ENCODE measurements at places on chromosomes 4 and X.

GRCh38 chrX:18377796-18378195 is 23.3 kb upstream of the SCML2 start:
- DNase-seq: peak; percentile 70

- DNase-seq: peak; percentile 41
Measured at GRCh38 chr4:124710911-124711310, 1.6 kb downstream of the ANKRD50 start.

GRCh38 chrX:43898406-43899035 is 16.3 kb upstream of the MAOB start:
- no peak for DNase-seq

DNA sequence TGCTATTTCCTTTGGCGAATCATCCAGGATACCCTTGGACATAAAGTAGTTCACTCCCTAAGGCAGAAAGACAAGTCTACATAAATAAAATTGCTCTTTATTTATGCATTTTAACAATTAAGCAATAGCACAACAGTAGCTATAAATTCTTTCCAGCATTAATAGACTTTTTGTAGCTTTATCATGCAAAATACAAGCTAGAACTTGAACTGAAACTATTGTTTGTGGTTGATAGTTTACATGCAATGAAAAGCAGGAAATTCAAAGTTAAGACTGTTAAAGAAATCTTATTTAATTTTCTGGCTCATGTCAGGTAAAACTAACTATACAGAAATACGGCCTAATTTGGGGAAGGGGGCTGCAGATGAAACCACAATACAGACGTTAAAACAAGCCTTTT is 42.3 kb downstream of the FBXO8 start:
- DNase-seq: no peak

GRCh38 chrX:46185923-46186810 is 359.1 kb downstream of the ZNF674 start:
- no peak for DNase-seq

DNA sequence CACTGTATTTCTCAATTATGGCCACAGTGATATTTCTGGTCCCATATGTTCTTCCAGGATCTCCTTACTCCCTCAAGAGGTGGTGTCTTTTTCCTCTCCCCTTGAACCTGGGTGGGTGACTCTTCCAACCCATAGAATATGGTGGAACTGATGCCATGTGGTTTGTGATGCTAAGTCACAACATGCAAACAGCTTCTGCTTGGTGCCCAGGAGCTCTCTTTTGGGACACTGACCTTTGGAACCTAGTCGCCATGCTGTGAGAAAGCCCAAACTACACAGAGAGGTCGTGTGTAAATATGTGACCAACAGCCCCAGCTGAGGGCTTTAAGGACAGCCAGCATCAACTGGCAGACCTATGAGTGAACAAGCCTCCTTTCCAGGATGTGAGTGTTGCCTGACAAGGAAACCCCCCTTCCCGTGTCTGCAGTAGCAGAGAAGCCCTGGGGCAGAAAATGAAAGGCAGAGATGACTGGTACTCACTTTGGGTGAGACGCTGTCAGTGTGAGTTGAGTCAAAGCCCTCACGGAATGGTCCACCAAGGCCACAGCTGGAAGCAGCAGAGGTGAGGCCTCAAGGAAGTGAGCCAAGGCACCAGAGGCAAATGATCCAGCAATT is 223.4 kb downstream of the BCOR start:
- no peak for DNase-seq

DNA sequence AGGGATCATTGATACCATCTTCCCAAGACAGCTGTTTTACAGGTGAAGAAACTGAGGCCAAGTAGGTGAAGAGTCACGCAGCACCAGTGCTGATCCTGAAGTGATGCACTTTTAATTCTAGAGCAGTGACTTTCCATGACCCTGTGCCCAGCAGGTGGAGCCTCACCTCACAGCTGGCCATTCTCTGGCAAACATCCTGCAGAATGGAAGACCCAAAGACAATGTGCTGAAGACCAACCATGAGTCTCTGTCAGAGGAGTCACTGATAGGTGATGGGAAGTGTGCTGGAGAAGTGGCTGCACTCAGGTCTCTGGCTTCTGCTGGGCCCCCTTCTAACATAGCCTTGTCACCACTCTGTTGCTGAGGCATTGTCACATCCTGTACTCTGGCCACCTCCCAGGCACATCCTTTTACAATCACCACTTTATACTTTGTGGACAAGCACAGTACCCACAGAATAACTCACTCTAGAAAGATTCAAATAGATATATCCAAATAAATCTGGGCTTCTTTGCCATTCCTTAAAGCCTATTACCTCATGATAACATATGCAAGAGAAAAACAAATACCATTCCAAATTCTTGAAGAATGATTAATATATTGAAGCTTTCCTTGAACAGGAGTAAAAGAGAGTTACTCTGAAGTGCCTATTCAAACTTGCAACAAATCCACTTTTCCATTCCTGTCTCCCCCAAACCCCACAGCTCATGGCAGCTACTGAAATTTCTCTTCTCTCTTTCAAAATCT is 64.1 kb upstream of the SCOC start:
- peak; percentile 7 for DNase-seq

- no peak for DNase-seq
Measured at GRCh38 chrX:102765809-102766208, 45.3 kb downstream of the GPRASP3 start.

DNA sequence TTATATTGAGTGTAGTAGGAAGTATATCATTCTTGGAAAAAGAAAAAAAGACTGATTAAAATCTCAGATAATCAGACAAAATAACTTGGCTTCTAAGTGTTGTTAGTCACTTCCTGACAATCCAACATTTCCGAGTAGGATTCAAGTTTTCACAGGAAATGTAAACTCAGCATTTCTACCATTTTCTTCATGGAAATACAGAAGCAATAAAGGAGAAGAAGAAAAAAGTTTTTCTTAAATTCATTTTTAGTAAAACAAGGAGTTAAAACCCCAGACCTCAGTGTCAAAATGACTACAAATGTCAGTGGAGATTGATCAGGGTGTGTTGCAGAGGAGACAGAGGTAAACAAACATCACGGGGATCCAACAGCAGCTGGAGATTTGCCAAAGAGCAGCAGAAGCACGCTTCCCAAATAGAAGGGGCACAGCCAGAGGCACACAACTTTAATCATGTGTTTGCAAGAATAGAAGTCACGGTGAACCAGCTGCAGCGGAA is 129.3 kb upstream of the FAM9B start:
- DNase-seq: peak; percentile 87

DNA sequence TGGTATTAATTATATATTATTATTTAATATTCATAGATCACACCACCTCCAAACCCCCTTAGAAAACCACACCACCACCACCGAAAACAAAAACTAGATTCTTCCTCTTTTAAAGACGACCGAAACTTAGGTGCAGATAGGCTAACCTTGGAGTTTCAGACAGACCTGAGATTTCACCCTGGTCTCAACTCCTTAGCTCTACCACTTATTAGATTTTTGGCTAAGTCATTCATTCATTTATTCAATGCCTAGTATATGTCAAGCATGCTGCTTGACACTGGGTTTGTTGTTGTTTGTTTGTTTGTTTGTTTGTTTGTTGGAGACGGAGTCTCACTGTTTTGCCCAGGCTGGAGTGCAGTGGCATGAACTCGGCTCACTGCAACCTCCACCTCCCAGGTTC is 9.5 kb upstream of the BMP2K start:
- no peak for DNase-seq

DNA sequence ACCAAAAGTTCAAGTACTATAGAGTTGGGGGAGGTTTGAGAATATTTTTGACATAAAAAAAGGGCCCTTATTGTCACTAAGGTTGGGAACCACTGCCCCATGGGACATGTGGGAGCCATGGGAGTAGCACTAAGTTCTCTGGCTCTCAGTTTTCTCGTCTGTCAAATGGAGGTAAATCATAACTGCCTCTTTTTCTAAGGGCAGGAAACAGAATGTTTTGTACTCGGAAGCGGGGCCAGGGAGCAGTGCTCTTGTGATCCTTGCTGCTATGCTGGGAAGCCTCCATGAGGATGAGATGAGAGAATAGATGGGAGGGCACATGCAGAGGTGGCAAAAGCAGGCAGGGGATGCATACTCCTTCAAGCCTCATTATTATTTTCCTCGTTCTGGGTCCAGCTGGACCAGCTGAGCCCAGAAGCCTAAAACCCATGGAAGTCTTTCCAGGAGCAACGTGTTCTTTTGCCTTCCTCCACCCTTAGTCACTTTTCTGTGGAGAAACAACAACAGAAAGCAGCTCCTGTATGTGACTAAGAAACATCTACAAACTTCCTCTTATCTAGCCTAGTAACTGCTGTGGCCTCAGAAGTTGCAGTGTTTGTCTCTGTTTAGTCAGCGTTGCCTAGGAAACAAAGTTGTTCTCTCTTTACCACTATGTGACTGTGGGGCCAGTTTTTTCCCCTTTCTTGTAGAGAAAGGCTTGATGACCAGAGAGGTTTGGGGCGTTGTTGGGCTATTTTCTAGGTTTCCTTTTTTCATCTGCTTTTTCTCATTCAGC is 64.8 kb downstream of the TSC22D3 start:
- no peak for DNase-seq

DNA sequence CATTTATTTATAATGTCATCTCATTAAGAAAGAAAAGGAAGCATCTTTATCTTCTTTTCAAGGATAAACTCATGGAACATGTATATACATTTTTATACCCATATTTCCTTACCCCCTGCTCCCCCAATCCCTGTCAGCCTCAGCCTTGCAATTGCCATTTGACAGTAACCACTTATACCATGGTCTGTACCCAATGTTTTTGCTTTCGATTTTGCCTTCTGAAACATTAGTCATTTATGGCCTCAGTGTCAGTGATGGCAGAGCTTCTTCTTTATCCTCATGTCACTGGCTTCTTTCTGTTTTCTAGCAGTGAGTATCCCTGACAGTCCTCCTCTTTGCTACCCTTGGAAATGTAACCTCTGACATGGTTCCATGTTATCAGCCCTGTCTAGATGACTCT is 228.4 kb downstream of the SPRY1 start:
- no peak for DNase-seq

GRCh38 chrX:11611161-11611560 is 54.6 kb downstream of the ARHGAP6 start:
- no peak for DNase-seq

- DNase-seq: no peak
Measured at GRCh38 chr4:87616268-87616667, 7.9 kb downstream of the DSPP start.

- no peak for DNase-seq
Measured at GRCh38 chrX:153897899-153898298, 6.6 kb upstream of the AVPR2 start.

DNA sequence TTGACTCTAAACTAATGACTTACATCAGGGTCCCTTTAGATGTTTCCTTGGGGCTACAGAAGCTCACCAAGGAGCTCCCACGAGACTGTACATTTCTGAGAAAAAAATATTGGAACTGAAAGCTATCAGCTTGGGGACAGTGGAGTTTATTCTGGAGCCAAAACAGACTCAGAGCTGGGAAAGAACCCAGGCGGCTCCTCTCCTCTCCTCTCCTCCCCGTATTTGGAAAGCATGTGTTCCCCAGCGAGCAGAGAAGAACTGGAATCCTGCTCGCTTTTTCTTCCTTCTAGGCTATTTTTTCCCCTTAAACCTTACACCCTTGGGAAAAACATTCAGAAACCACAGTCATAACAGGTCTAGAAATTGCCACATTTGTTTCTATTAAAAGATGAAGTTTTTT is 4.3 kb upstream of the MAP7D3 start:
- DNase-seq: no peak

DNA sequence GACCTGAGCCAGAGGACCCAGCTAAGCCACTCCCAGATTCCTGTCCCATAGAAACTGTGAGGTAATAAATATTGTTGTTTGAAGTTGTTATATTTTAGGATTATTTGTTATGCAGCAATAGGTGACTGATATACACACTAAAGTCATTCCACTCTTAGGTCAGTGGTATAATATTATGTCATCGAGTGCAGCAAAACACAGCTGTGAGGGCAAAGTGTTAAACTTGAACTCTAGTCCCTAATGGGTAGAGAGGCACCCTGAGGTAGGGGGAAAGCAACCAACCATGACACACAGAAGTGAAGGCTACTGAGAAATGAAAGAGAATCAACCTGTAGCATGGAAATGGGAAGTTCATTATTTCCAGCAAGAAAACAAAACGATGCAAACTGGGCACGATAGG is 66.6 kb downstream of the ATXN3L start:
- no peak for DNase-seq

GRCh38 chrX:72716766-72717165 is 2.7 kb upstream of the PHKA1 start:
- no peak for DNase-seq

DNA sequence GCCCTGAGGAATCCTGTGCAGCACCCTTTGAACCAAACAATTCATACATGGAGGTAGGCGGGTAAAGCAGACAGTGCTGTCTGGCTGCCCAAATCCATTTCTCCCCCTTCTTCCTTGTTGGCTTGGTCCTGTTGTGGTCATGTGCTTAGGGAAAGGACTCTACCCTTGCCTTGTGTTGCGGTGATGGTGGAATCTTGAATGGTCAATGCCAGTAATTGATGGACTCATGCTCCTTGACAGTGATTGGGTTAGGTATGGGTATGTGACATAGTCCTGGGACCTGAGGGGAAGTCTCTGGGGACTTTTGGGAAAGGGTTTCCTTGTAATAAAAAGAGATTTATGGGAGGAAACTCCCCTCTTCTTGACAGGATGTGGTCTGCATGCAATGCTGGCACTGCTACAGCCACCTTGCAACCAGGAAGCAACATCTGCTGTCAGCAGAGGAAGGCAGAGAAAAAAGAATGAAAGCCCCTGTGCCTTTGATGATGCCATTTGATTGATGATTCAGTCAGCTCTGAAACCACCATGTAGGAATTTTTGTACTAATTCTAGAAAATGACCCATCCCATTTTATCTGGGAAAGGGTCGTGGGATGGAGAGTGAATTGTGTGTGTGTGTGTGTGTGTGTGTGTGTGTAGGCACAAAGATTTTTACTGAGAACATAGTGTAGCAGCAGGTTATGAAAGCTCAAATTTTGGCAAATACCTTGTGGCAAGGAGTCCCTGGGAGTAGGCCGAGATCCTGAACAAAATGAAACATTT is 30.0 kb upstream of the HUWE1 start:
- no peak for DNase-seq

DNA sequence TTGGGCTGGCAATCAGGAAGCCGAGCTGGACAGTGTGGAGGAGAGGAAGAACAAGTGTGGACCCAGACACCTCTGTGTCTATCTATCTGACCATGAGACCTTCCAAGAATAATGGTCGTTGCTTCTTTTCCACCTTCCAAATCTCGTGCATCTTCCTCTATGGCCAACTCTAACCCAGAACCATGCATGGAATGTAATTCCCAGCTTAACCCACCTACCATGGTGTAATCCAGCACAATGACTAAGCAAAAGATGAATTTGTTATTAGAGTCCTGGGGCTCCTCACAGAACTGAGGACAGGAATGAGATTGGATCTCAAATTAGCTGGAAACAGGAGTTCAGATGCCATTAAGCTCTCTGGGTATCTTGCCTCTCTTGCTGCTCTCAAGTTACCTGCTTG is 17.4 kb upstream of the TMEM184C start:
- peak; percentile 3 for DNase-seq
